ENCODE measurements at places on chromosomes 16 and 17. TPM values are rescaled to one million over a fixed set of nuclear protein-coding genes. Genes with fewer than 3 reads are reported as not detected.

DNA sequence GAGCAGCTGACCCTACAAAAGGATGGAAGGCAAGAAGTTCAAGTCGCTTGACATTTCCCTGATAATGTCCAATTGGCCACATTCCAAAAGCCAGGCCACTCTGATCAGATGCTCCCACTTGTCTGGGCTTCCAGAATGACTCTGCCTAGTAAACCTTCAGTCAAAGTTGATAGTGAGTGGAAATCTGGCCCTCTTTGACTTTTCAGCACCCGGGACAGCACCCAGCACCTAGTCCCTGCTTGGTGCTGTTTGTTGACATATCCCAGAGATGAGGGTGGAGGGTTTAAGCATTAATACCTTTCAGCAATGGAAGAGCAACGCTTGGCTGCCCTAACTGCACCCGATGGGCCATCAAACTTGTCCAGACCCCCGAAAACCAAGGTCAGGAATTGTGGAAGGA lies 131.3 kb downstream of the AIPL1 start:
- no peak for DNase-seq

GRCh38 chr16:13426269-13426668 lies 493.7 kb upstream of the ERCC4 start:
- no peak for DNase-seq

DNA sequence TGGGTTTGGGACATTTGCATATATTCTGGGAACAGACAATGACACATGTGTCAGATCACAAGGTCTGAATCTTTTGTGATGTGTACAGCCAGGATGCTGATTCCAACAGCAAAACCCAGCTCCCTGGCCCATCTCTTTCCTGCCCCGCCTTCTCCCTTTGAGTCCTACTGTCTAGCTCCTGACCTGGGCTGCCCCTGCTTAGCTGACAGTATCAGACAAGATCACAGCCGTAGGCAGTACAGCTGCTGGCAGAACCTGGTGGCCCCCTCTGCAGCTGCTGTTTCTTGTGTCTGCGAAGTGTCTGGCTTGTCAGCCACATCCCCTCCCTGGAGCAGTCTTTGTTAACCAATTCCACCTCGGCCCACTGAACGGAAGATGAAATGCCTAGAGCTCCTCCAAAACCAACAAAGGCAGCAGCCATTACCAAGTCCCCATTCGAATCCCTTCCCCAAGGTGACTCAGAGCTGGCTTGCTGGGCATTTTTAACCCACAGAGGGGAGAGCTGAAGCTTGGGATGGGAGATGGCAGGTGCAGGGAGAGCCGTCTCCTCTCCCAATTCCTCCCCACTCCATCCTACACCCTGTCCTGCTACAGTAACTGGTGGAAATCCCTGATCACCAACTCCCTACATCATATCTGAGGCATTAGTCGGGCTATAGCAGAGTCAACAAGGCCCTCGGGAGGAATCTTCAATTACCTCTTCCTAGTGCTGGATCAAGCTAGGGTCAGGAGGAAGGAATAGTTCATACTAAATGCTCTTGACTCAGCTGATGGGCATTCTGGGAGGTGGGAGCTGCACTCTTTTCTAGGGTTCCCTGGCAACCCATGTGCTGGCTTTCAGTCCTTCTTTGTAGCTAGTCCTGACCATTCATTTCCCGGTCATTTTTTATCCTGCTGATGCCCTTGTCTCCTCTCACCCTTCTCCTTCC lies 5.8 kb downstream of the PIPOX start:
- peak; percentile 53 for DNase-seq

DNA sequence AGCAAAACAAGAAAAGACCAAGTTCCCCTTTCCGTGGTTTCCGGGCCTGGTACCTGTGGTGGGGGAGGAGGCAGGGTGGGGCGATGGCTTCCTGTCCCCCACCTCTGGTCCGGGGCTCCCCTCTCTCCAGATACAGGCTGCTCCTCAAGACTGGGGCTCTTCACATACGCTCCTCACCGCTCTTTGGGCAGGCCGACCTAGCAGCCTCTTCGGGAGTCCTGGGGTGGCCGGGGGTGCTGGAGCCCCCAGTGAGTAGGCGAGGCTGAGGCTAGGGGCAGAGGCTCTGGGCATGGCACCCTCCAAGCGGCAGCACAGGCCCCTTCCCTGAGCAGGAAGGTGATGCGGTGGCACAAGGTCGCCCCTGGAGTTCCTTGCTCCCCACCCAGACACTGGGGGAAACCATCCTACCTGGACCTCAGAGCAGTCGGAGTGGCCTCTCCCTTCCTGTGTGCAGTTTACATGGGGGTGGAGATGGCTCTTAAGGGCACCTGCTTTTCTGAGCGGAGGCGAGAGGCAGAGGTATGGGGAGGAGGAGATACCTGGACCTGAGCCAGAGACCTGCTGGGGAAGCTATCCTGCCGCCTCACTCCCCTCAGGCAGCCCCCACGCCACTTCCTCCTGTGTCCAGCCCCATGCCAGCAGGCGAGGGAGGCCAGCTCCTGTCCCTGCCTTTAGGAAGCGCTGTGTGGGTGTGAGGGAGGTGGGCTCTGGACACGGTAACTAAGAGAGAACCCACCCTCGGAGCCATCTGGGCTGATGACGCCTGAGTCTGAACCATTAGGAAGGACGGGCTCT lies 891 bp downstream of the CORO1A start:
- DNase-seq: peak; percentile 53

GRCh38 chr16:10266809-10267208 lies 84.6 kb upstream of the GRIN2A start:
- no peak for DNase-seq

DNA sequence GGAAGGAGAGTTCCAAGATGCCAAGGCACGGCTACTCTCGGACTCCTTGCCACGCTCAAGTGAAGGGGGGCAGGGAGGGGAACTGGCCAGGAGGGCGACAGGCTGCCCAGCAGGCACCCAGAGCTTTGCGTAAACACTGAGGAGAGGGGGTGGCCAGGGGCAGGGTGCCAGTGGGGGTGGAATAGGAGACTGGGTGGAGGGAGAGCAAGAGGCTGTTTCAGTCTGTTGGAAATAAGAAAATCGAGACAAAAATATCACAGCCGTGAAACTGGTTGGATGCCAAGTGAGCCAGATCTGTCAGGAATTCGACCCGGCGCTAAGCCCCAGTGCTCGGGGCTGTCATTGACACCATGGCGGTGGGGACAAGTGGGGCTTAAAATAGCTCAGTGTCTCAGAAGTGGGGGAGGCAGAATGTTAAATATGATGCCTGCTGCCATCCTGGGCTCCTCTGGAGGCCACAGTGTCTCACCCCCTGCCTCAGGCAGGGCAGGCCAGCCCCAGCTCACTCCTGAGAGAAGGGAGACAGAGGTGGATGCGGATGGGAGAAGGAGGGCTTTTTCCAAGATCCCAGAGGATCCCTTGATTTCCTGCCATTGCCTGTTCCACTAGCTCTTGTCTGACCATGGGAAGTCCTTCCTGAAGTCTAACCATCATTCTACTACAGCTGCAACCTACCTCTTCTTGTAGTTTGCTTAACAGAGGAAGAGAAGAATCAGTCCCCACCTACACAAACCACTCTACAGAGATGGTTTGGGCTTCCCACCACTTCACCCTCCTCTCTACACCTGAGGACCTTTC lies 9.5 kb downstream of the PNMT start:
- DNase-seq: no peak

- no peak for DNase-seq
These were observed 12.5 kb downstream of the CAPN15 start for GRCh38 chr16:539901-540530.

DNA sequence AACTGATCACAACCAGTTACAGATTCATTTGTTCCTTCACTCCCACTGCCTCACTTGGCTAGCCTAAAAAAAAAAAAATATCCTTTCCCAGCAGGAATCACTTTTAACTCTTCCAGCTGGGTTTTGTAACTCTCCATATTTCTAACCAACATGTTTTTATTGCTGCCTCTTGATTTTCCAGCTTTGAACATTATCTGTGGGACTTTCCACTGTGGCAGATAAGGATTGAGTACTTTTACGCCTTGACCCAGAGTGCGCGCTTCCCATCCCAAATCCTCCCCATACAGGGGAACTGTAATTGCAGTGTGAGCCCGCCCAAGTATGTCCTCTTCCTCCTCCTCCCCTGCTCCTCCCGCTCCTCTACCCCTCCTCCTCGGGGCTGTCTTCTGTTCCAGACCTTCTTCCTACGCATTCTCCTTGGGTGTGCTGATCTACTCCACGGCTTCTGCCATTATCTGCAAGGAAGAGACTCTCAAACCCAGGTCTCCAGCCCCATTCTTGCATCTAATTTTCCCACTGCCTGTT lies 43.4 kb downstream of the CYB5D2 start:
- no peak for DNase-seq

- DNase-seq: no peak
These were observed 132.6 kb downstream of the SNX11 start for GRCh38 chr17:48240122-48240521.

DNA sequence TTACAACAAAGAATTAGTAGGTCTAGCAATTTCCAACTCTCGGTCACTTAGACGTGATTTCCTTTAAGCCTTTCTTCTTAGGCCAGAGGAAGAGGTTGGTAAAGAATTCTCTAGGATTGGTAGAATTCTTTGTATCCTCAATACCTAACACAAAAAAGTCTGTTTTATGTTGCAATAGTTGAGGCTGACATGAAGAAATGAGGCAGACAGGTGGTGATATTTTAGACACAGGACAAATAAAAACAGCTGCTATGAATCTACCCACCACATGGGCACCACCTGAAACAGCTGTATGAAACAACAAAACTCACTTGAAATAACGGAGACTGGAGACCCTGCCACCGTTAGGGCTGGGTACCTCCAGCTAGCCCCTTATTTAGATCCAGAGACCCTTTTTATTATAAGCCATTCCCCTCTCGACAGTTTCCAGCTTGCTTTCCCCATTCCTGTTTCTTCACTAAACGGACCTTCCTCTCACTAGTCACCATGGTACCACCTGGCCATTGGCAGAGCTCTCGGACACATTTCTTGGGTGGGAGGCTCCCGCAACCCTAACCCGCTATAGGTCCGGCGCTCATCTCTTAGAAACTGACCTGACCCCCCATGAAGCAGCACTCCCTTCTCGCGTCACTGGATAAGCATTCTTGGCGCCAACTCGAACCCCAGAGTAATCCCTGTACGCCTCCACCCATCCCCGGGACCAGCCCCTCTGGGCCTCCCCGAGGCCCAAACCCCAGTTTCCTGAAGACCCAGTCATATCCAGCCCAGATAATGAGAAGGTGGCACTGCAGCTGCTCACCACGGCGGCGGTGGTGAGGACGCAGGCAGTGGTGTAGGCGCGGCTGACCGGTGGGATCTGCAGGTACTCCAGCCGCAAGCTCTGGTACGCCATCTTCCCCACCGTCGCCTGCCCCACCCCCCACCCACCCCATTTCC lies at the start of gene DERL2:
TSS of gene DERL2 (minus strand) at position 909 of the 936 bp plus-strand sequence. CDS start at position 892, 17 bp downstream.
- DNase-seq: no peak

DNA sequence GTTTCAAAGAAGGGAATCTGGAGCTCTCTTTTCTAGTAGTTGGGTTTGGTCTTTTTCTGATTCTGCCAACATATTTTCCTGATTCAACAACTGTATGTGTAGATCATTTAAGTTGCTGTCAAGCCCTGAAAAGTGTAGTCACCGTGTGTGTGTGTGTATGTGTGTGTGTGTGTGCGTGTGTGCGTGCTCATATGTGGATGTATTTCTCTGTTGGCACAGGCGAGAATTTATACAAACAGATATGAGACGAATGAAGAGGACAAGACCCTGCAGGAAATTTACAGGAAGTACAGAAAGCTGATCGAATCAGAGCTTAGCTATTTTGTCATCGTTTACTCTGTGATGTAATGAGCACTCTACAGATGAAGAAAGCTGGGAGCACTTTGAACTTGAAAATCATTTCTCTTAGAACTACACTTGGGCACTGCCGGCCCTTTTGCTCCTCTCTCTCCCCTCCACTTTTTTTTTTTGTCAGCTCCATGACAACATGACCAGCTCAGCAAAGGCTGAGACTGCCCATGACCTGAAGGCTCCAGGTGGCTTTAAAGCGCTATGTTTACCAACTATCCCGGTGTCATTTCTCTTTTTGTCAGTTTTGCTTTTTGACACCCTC lies 11.2 kb downstream of the FBXO39 start:
- no peak for DNase-seq

The CCL1 gene
- not detected for total RNA-seq

The NXN gene
- 26.9 TPM for total RNA-seq

The SARM1 gene
- total RNA-seq: 58.3 TPM

The CNTD1 gene
- not detected for total RNA-seq

The AURKB gene
- total RNA-seq: 66.0 TPM

The TBX21 gene
- 0.29 TPM for total RNA-seq

The TNS4 gene
- 0.29 TPM for total RNA-seq

All from stomach (tissue), 19 donors.